IPS-NIHi11 (cell line): ENCODE measurements at places on chromosomes 3 and 15.

DNA sequence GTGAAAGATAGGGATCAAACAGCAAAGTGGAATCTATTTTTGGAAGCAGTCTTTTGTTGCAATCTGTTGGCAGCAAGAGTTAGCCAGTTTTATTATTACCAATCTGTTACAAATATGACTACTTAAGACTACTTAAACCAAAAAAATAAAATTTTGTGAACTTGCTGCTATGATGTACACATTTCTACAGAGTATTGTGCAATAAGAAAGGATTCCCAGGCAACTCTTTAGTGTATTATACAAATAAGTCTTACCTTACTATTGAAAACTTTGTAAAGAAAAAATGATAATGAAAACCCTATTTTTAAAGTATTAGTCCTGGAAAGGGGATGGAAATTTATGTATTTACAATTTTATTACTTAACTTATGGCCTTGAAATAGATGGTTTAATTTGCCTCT lies 44.7 kb downstream of the CADM2 start:
- DNase-seq: no peak

- peak; percentile 55 for DNase-seq
Observed at GRCh38 chr3:148955544-148956346, 35.6 kb upstream of the GYG1 start.

DNA sequence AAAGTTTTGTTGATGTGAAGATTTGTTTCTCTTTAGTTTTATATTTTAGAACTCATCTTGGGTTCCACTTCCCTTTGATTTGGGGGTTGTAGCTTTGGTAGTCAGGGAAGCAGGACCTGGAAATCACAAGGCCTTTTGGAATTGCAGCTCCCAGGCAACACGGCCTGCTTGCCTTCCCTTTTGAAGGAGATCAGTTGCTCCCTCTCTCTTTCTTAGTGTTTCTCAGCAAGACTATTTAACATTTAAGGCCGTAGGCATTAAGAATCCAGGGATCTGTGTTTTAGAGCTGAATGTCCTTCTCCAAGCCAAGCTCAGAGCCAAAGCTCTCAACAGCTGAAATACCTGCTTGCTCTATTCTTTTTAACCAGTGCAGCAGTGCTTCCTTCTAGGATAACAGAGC lies 310.3 kb downstream of the PTPRG start:
- no peak for DNase-seq

- peak; percentile 81 for DNase-seq
Observed at GRCh38 chr15:77027697-77028450, 32.9 kb downstream of the PSTPIP1 start.

- no peak for DNase-seq
Observed at GRCh38 chr3:127171721-127172120, 21.2 kb upstream of the PRR23E start.

DNA sequence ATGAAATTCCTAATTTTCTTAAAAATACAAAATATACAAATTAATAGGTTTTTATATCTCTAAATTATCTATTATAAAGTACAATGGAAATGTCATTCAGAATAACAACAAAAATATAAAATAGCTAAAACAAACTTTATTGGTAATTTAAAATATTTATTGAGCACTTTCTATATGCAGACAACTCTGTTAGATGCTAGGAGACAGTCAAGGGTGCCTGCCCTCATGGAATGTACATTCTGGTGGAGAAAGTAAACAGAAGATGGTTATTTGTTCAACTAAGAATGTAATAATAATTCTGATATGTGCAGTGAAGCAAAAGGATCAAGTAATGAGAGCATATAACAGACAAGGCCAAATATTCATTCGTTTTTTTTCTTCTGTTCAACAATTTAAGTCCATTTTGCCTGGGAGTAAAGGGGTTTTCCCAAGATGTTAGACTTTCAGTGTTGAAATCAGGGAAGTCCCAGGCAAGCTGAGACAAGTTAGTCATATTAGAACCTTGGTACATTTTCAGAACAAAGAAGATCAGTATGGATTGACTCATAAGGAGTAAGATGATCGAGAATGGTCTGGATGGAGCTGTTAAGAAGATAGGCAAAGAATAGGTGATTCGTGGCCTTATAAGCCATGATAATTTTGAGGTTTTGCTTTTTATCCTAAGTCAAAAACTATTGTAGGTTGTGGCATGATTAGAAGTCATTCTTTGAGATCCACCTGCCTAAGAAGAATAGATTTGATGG lies 150.2 kb upstream of the MLF1 start:
- no peak for DNase-seq

- no peak for DNase-seq
Observed at GRCh38 chr3:181921220-181921619, 209.5 kb downstream of the SOX2 start.

- no peak for DNase-seq
Observed at GRCh38 chr15:77035584-77035983, 35.3 kb downstream of the TSPAN3 start.

DNA sequence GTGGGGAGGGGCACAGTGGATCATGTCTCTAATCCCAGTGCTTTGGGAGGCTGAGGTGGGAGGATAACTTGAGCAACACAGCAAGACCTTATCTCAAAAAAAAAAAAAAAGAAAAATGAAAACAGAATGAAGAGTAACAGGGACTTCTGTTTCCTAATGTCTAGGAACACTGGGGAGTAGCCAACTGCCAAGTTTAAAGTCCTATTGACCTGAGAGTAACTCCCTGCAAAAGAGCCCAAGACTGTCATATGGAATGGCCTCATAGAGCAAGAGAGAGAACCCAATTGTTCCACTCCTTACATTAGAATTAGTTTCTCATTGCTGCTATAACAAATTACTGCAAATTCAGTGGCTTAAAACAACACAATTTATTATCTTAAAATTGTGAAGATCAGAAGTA lies 881.4 kb upstream of the ROBO1 start:
- no peak for DNase-seq

- DNase-seq: no peak
Observed at GRCh38 chr3:142046320-142047020, 102.9 kb downstream of the TFDP2 start.

GRCh38 chr15:62588938-62589670 lies 424.0 kb upstream of the C2CD4B start:
- DNase-seq: no peak

GRCh38 chr3:128217702-128218547 lies 64.6 kb downstream of the EEFSEC start:
- DNase-seq: no peak

DNA sequence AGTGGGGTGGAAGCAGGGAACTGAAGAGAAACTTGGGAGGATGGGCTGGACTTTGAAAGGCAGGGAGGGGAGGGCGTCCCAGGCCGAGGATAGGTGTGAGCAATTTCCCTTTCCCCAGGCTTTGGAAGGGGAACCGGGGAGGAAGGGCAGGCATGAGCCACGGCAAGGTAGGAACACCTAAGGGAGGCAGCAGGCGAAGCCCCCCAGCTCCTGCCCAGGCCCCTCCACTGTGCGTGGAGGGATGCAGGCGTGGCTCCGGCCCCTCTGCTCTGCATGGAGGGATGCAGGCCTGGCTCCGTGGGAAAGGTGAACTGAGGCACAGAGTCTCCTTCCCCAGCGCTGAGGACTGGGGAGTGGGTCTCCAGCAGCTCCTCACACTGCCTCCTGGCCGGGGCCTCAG lies 236.4 kb downstream of the XXYLT1 start:
- no peak for DNase-seq

DNA sequence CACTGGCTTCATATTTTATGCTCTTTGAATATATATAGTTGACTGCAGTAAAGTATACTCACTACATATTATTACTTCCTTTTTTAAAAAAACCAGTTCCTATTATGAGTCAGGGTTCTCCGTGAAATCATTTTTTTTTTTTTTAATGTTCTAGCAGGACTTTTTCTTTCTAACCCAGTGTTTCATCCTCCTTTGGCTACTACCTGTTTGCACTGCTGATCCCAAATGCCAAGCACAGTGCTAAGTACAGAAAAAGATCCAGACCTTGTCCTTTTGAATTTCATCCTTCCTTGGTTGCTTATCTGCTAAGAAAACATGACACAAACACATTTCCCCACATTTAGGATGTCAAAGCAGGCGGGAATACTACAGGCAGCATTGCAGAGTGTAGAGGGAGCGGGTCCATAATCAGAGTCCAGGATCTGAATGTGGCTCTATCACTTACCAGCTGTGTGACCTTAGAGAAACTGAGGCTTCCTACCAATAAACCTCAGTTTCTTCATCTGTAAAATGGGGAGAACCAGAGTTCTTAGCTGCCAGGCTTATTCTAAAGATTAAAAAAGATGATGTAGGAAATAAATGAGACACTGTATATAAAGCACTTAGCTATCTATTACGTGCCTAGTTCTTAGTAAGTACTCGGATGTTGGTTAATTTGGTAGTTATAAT lies 37.2 kb upstream of the ANPEP start:
- DNase-seq: no peak

GRCh38 chr3:170421111-170421641 lies 2.5 kb downstream of the CLDN11 start:
- no peak for DNase-seq

- DNase-seq: no peak
Observed at GRCh38 chr3:6025032-6025431, 835.9 kb upstream of the GRM7 start.

GRCh38 chr15:88118741-88119140 lies 137.8 kb downstream of the NTRK3 start:
- no peak for DNase-seq

- no peak for DNase-seq
Observed at GRCh38 chr3:76021376-76021775, 236.0 kb upstream of the ZNF717 start.

- no peak for DNase-seq
Observed at GRCh38 chr15:38455092-38455491, 1.2 kb downstream of the FAM98B start.

GRCh38 chr3:58591517-58592510 lies 14.6 kb upstream of the FAM107A start:
- no peak for DNase-seq

- no peak for DNase-seq
Observed at GRCh38 chr15:88219623-88220022, 36.9 kb downstream of the NTRK3 start.

GRCh38 chr15:63729115-63729884 lies 104.4 kb downstream of the HERC1 start:
- DNase-seq: no peak

DNA sequence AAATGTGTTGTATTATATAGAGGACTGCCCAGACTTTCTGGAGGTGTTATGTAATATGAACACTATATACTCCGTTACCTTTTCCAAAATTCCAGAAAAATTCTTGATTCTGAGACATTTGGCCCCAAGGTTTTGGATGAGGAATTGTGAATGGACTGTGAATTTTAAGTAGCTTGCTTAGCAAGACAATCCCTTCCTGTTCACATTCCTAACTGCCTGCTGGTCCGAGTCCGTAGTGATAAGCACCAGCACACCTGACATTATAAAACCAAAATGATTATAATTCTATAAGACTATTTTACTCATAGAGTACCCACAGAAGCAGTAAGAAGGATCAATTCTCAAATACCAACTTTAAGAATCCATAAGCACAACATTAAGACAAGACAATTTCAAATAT lies 11.2 kb downstream of the EXD1 start:
- no peak for DNase-seq

GRCh38 chr3:182516597-182517336 lies 276.5 kb upstream of the ATP11B start:
- no peak for DNase-seq

- peak; percentile 72 for DNase-seq
Observed at GRCh38 chr15:69414701-69415167, 585 bp downstream of the KIF23 start.

GRCh38 chr15:85289677-85290365 lies 90.6 kb upstream of the AKAP13 start:
- DNase-seq: peak; percentile 81

DNA sequence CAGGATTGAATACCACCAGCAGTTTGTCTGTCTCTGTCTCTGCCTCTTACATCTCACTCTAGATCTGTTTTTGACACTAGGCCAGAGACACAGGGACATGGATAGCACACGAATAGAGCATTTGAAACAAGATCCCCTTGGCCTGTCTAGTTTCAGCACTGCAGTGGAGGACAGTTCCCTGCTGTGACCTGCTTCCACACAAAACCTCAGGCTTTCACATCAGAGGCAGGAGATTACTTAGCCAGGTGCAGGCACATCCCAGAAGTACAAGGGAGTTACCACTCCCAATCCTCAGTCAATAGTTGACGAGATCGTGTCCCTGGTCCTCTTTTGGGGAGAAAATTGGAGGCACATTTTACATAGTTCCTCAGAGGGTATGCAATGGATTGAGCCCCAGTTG lies 34.0 kb upstream of the CCK start:
- peak; percentile 80 for DNase-seq

DNA sequence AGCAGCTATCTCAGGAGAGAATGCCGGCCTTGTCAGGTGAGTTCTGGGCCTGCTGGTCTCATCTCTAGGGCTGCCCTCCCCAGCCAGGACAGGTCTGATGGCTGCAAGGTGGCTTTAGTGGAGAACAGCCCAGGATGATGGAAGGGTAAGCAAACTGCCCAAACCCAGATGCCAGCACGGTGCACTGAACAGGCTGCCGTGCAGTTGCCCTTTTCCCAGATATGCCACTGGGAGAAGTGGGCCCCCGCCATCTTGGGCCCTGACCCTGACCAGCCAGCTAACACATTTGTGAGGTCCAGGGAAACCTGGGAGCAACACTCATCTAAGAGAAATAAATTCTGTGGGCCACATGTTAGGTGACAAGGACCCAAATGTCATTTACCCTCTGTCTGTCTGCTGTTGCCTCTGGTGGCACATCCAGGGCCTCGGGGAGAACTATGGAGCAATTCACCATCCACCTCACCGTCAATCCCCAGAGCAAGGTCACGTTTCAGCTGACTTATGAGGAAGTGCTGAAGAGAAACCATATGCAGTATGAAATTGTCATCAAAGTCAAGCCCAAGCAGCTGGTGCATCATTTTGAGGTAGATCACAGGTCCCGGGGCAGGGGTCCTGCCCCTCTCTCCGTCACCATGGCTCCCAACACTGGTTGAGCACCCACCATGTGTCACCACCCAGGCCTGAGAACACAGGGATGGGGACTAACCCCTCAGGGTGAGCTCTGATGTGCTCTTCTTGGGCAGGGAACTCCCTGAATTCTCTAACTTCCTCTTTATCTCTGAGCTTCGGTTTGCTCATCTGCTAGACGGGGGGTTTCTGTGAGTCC lies 1.8 kb downstream of the ITIH1 start:
- DNase-seq: no peak

DNA sequence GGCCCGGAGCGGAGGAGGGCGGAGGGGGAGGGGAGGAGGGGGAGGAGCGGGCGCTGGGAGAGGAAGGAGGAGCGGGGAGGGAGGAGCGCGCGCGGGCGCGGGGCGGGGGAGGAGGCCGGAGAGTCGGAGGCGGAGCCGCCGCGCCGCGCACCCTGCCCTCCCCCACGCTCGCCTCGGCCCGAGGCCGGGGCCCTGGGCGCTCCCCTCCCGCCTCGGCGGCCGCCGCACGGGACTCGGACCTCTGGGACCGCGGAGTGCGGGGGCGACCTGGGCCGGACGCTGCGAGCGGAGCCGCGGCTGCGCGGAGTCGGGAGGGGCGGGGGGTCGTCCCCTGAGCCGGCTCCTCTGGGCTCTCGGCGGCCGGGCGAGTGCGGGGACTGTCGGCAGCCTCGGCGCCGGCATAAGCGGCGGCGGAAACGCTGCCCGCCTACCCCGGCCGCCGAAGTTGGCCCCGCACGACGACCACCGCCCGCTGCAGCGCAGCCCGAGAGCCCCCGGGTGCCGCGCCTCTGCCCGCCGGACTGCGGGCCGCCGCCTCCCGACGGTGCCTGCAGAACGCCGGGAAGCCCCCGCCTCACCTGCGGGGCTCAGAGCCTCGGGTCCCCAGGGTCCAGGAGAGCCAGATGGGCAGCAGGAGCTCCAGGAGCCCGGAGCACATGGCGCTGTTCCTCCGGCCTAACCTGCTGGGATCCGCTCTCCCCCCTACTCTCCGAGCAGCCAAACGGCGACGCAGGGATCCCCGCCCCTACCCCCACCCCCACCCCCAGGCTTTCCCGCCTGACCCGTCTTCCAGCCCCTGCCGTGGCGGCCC lies 406 bp upstream of the GABRB3 start:
- DNase-seq: peak; percentile 84
